Activated CD4-positive, alpha-beta T cell treated with anti-CD3 and anti-CD28 coated beads for 36 hours (primary cell): ENCODE measurements at places on chromosomes 1 and 21.

DNA sequence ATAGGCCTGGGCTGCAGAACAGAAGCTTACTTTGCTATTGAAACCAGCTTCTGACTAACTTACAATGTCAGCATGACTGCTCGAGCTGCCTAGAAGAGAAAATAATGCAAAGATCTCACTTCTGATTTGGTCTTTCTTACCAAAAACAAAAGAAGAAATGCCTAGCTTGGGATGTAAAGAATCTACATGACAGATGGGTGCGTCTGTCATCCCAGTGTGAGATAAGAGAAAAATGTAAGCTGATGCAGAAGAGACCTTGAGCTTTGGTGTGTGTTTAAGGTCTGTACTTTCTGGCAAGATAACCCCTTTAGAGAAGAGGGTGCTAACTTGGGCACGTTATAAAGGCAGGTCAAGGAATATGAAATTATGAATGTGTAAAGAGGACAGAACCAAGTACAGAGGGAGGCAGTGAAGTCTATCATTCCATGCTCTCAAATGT, 3.6 kb downstream of the FAM20B start:
- no peak for DNase-seq

DNA sequence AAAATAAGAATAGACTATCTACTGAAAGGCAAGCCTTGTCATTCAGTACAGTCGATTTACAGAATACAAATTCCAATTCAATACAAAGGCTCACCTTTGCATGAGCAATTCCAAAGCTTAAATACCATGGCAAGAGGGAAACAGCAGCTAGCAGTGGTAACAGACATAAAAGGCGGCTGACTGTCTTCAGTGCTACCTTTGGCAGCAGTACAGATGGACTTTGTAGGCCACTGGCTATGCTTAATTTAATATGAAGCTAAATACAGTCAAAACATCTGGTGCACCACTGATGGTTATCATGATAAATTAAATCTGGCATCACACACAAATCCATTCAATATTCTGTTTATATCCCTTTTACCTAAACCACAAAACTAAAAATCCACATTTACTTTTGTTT, 62.4 kb downstream of the RERE start:
- DNase-seq, result no peak

GRCh38 chr1:228060458-228061190, 21.9 kb upstream of the ARF1 start:
- no peak for DNase-seq

DNA sequence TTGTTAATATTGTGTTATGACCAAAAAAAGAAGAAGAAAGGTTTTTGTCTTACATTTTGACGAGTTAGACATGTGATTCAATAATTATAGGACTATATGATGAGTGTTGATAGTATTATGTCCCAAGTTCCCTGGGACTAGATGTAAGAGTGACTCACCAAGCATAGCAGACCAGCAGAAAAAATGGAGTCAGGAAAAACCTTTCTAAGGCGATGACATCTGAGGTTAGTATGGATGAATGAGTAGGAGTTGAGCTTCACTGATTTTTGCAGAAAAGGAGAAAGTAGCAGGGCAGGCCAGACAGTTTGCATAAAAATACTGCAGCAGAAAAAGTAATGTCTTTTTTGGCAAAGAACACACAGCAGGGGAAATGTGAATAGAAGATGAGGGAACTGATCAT, 1041.3 kb upstream of the ADGRL4 start:
- no peak for DNase-seq

DNA sequence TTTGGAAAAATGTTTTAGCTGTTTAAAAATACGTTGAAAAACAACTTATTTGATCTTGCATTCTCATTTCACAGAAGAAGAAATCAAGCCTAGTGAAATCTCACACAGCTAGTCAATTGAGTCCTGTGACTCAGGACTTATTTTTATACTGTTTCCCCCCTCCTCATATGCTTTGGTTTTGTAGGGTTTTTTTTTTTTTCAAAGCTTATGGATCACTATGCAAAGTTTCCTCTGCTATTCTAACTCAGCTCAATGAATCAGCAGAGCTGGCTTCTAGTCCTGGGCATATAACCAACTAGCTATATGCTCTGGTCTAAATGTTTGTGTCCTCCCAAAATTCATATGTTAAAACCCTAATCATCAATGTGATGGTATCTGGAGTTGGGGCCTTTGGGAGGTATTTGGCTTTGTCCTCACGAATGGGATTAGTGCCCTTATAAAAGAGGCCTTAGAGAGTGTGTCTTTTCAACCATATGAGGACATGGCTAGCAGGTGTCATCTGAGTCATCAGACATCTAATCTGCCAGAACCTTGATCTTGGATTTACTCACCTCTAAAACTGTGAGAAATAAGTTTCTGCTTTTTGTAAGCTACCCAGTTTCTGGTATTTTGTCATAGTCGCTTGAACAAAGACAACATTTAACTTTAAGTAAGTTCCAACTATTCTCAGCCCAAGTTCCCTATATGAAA, 317.2 kb upstream of the C1orf87 start:
- no peak for DNase-seq

DNA sequence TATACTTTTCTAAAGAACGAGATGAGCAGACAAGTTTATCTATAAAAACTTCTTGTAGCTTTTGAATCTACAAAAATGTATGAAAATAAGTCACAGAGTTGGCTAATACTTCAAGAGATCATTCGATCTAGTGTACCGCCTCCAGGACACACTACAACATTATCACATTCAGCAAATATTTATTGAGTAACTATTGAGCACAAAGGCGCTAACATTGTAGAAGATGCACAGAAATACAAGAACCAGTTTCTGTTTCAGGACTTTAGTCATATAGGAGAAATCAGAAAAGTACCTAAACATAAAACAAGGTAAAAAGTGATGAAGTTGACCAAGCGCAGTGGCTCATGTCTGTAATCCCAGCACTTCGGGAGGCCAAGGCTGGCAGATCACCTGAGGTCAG, 20.6 kb downstream of the WASF2 start:
- DNase-seq, result no peak
